ENCODE measurements at places on chromosomes 3 and 15.
A peak's percentile ranks its signal among the peaks of the same experiment; 100 is the strongest.

DNA sequence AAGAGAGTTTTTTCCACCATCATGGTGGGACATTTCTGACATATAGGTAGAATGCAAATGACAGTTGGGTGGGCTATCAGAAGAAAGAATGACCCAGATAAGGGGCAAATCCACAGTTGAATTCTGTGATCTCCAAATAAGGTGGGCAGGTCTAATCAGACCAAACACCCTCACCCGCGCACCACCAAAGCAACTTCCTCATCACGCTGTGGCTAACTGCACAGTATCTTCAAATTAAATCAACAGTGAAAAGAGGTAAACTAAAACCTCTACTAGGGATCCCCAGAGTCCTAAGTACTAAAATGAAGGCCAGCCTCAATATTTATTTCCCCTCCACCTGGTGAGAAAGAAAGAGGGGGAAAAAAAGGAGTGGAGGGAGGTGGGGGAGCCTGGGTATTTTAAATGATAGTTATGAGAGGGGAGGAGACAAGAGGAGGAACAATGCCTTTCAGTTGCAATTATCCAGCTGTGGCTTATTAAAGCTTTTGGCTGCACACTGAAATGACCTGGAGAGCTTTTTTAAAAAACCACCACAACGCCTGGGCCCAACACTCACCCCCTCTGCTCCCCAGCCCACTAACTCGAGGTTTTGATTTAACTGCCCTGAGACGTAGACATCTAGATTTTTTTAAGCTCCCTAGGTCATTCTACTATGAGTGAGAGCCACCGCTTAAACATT is 61.0 kb downstream of the LRIG1 start:
- DNase-seq = no peak

- DNase-seq = no peak
Measured at GRCh38 chr15:63933522-63933921, 99.8 kb upstream of the HERC1 start.

GRCh38 chr15:66405007-66405406 is 18.3 kb downstream of the MAP2K1 start:
- no peak for DNase-seq

- DNase-seq = no peak
Measured at GRCh38 chr15:67806536-67806935, 18.8 kb upstream of the SKOR1 start.

DNA sequence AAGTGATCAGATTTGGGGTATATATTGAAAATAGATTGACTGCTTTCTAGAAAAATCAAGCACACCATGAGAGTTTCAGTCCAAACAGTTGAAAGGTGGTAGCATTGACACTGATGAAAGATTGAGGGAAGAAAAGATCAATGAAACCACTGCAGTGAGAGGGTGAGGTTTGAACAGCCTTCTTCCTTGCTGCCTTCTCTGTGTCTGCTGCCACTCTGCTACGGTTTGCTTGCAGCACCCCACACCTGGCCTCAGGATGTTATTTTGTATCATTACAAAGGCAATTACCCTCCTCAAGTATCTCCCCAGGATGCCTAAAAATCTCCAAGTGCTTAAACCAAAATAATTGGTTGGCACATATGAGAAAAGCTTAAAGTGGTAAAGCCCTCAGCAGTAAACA is 683.6 kb upstream of the ARPP21 start:
- DNase-seq = no peak

- DNase-seq = no peak
Measured at GRCh38 chr15:83293201-83293600, 8.7 kb upstream of the BNC1 start.

GRCh38 chr15:100001405-100001804 is 268.2 kb upstream of the LYSMD4 start:
- no peak for DNase-seq

GRCh38 chr3:61594964-61595285 is 33.6 kb downstream of the PTPRG start:
- no peak for DNase-seq

DNA sequence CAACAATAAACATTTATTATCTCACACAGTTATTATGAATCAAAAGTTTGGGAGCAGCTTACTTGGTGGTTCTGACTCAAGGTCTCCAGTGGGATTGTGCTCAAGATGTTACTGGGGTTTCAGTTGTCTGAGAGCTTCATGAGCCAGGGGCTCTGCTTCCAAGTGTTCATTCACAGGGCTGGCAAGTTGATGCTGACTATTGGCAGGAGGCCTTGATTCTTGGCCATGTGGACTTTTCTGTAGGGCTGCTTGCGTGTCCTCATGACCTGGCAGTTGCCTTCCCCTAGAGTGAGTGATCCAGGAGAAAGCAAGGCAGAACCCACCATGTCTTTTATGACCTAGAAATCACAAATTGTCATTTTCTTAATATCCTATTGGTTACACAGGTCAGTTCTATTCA is 87.2 kb upstream of the TNFAIP8L3 start:
- DNase-seq = no peak

GRCh38 chr3:66038726-66039589 is at the start of gene MAGI1:
TSS of gene MAGI1 (minus strand) at chr3:66038918. CDS start at chr3:66038308, 610 bp downstream.
- peak; percentile 73 for DNase-seq

DNA sequence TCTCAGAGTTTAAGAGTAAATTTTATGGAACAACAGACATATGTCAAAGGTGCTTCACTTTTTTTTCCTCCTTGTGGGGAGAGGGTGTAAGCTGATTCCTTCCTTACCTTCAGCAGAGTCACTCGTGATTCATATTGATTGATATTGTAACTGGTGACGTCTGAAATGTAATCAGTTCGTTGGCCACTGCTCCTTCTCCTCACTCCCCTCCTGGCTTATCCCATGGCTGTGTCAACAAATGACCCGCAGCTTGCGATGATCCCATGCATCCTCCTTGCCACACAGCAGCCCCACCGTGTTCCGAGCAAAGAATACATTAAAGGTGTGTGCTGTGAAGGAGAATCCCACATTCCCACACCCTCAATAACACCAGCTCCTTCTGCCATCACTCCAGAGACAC is 7.3 kb downstream of the MGLL start:
- DNase-seq = no peak

- no peak for DNase-seq
Measured at GRCh38 chr3:52171514-52172261, 17.5 kb upstream of the POC1A start.

DNA sequence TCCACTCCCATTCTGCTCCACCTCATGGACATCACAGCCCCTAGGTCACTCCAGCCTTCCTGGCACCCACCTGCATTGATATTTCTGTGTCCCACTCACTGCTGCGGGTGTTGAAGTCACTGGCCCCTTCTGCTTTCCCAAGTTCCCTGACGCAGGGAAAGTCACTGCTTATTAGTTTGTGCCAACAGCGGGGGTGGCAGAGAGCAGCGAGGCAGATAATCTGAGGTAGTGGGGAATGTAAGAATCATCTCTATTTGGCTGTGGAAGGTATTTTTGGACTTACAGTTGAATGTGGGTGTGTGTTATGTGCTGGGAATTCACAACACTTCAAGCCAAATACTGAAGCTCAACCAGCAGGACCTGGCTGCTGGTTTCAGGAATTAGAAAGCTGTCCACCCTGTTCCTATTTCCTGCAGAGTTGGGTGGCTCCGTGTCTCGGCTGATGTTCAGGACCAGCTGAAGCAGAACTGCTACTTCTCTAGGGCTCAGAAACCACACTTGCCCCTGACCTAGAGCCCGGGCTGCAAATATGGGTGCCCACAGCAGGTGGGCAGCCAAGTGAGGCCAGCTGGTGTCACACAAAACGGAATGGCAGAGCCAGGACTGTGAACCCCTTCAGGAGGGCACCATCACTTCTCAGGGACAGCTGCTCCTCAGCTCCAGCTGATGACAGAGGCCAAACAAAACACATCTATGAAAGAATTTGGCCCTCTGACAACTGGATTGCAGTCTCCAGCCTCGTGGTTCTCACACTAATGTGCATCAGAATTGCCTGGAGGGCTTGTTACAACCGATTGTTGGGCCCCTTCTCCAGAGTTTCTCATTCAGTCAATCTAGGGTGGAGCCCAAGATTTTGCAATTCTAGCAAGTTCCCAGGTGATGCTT is 57.7 kb downstream of the SEMA5B start:
- no peak for DNase-seq

DNA sequence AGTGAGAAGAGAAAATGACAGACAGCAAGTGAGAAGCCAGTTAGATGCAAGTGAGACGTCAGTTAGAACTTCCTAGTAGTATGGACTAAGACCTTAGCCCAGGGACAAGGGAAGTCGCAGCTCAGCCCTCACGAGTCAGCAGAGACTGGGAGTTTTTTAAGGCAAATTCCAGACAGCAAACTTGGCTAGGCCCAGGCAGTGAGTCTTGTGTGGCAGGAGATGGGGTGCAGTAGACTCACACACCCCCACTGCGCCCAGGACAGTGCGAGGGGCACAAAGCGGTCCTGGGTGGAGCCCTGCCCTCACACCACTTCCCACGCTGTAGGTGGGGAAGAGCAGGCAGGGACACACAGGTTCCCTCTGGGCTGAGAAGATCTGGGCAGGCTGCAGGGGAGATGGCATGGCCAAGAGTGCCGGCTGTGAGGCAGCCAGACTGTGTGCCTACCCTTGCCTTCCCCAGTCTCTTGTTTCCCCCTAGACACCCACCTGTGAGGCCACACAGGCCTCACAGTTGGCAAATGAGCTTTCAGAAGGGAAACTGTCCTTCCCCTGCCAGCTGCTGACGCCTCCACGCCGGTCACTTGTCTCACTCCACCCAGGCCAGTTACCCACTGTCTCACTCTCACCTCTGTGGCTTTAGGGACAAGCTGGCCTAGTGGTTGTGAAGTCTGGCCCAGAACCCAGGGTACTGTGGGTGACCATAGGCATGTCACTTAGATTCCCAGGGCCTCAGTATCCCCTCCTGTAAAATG is 13.7 kb upstream of the PRKCD start:
- DNase-seq = no peak

- DNase-seq = no peak
Measured at GRCh38 chr3:192831111-192831644, 86.5 kb downstream of the MB21D2 start.

GRCh38 chr3:121072133-121072532 is 164.1 kb downstream of the STXBP5L start:
- DNase-seq = no peak

DNA sequence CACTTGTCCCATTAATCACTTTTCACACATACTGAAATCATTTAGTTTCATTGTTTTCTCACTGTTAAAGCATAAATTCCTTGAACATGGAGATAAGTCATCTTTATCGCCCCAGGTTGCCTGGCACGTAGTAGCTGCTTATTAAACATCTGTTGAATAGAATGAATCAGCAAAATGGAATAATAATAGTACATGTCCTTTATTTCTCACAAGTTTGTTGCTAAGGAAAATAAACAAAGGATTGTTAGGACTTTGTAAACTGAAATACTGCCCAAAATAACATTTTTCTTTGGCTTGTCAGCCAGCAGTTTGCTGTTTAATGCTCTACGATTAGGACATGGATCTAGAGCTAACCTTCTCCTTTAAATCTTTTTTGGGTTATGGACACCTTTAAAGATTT is 17.9 kb downstream of the SLC35A5 start:
- no peak for DNase-seq

DNA sequence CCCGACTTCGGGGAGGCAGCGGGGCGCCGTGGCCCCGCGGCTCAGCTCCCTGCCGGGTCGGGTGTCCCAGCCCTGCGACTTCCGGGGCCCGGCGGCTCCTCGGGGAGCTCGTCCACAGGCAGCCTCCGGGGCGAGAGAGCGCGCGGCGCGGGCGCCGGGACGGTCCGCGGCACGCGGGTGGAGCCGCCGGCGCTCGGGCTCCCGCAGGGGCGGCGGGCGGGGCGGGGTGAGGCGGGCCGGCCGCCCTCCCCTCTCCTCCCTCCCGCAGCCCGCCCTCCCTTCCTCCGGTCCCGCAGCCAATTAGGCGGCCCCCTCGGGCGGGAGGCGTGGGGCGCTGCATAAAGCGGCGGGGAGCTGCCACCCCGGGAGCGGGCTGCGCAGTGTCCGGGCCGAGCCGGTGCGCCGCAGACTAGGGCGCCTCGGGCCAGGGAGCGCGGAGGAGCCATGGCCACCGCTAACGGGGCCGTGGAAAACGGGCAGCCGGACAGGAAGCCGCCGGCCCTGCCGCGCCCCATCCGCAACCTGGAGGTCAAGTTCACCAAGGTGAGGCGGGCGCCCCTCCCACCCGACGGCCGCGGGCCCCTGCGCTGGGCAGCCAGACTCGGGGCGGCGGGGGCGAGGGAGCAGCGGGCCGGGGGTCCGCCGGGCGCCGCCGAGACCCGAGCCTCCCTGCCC is at the start of gene ALDH1A3:
Gene ALDH1A3 (plus strand): TSS at position 368 of the 675 bp plus-strand sequence. CDS start 77 bp downstream, at position 445.
- DNase-seq = no peak

DNA sequence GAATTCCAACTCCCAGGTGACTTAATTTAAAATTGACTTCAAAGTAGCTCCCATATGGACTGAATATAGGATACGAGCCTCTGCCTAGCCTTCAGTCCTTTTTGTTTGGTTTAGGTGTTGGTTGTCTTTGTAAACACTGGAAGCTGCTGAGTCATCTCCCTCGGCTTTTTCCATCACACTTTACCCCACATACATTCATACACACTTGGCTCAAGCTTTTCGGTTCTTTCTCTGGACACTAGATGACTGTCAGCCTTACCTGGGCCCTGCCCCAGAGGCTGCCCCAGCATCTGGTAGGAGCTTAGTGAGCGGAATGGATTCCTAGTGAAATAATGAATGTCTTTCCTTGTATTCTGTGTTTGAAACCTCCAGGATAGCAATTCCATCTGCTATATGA is 201.5 kb upstream of the IL12A start:
- peak; percentile 11 for DNase-seq

- no peak for DNase-seq
Measured at GRCh38 chr3:169367016-169367415, 296.5 kb downstream of the MECOM start.

DNA sequence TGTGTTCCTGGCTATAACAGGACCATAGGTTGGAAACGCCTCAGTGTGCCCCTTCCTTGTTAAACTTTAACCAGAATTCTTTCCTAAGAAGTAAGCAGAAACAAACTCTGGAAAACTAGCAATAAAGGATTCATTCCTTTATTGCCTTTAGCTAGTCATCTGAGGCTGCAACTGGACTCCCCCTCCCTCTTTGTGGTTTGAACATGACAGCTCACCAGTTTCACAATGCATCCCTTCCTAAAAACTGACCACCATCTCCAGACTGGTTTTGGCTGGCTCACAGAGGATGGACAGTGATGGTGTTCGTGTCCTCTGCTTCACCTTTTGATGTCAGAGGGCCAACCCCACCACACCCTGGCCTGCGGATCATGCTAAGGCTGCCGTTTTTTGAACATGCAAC is 27.9 kb upstream of the TGFBR2 start:
- no peak for DNase-seq

- no peak for DNase-seq
Measured at GRCh38 chr3:95343228-95343627, 1280.4 kb downstream of the NSUN3 start.

GRCh38 chr3:129166579-129167332 is 5.9 kb upstream of the ISY1 start:
- no peak for DNase-seq

DNA sequence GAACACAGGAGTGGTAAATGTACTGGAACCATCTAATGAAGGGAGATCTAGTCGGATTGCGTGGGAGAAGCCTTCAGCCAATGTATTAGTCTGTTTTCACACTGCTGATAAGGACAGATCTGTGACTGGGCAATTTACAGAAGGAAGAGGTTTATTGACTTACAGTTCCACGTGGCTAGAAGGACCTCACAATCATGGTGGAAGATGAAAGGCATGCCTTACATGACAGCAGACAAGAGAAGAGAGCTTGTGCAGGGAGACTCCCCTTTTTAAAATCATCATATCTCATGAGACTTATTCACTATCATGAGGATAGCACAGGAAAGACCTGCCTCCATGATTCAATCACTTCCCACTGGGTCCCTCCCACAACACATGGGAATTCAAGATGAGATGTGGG is 17.0 kb downstream of the HRG start:
- no peak for DNase-seq

- DNase-seq = no peak
Measured at GRCh38 chr15:85555875-85556617, 175.6 kb downstream of the AKAP13 start.

GRCh38 chr3:102233881-102234280 is 200.9 kb upstream of the ZPLD1 start:
- no peak for DNase-seq

Data from NCI-H2029 (cell line).